HS-27A (cell line): ENCODE measurements at places on chromosomes 1 and 21.

- DNase-seq, result no peak
Measured at GRCh38 chr1:18700530-18700929, 69.9 kb downstream of the PAX7 start.

DNA sequence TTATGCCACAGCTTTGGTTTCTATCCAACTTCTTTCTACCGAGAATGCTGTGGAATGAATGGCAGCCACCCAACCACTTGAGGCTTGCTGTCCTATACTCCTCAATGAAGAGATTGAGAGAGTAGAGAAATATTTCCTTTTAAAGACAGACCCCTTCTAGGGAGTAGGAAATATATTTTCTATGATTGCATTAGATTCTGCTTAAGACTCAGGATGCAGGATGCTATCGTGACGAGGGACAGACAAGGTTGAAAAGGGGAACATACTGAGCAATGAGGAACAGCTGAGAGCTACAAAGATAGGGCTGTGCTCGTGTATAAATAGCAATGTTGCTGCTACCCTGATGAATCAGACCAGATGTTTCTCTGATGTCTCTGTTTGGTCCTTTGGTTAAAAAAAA lies 7.1 kb upstream of the RASAL2 start:
- no peak for DNase-seq

GRCh38 chr1:87530042-87530807 lies 201.5 kb downstream of the LMO4 start:
- no peak for DNase-seq

GRCh38 chr1:111489604-111490003 lies 13.8 kb downstream of the ADORA3 start:
- no peak for DNase-seq

DNA sequence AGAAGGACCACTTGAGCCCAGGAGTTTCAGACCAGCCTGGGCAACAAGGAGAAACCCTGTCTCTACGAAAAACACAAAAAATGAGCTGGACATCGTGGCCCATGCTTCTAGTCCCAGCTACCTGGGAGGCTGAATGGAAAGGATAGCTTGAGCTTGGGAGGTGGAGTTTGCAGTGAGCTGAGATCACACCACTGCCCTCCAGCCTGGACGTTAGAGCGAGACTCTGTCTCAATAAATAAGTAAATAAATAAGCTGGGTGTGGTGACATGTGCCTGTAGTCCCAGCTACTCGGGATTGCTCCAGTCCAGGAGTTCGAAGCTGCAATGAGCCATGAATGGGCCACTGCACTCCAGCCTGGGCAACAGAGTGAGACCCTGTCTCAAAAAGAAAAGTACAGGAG lies 3.6 kb downstream of the AKR1A1 start:
- DNase-seq, result no peak

GRCh38 chr1:43844114-43844513 lies 89.5 kb upstream of the ARTN start:
- no peak for DNase-seq

GRCh38 chr1:184215274-184215925 lies 163.9 kb downstream of the TSEN15 start:
- no peak for DNase-seq

DNA sequence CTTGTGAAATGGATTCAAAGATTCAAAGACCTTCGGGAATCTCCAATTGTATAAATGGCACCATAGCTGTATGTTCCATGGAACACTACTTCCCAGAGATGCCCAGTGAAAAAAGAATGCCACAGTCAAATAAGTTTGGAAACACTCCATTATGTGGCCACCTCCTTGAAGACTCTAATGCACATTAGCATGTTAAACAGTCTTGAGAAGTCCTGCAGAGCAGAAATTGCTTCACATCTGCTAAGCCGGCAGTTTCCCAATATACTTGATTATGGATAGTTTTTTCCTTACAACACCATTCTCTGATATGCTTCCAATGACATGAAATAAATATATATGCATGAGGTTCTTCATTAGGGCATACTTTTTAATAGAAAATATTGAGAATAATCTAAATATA lies 12.7 kb upstream of the SELE start:
- DNase-seq, result no peak

GRCh38 chr1:205066141-205066818 lies 18.0 kb downstream of the TMEM81 start:
- DNase-seq, result no peak

GRCh38 chr1:205287767-205288559 lies 33.6 kb downstream of the NUAK2 start:
- DNase-seq, result no peak

DNA sequence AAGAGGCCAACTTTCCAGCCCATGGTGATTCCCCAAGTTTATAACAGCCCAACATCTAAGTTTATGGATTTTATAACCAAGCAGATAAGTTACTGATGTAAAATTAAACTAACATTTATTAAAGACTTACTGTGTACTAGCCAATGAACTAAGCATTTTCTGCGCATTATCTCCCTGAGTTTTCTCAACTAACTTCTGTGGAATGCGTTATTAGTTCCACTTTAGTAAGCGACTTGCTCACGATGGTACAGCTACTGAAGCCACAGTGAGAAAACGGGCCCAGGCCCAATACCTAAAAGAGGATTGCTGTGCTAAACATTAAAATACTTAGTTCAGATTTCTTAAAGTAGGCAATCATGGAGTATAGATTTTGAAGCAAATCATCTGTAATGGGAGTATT lies 61.0 kb downstream of the ZBTB18 start:
- DNase-seq, result no peak

DNA sequence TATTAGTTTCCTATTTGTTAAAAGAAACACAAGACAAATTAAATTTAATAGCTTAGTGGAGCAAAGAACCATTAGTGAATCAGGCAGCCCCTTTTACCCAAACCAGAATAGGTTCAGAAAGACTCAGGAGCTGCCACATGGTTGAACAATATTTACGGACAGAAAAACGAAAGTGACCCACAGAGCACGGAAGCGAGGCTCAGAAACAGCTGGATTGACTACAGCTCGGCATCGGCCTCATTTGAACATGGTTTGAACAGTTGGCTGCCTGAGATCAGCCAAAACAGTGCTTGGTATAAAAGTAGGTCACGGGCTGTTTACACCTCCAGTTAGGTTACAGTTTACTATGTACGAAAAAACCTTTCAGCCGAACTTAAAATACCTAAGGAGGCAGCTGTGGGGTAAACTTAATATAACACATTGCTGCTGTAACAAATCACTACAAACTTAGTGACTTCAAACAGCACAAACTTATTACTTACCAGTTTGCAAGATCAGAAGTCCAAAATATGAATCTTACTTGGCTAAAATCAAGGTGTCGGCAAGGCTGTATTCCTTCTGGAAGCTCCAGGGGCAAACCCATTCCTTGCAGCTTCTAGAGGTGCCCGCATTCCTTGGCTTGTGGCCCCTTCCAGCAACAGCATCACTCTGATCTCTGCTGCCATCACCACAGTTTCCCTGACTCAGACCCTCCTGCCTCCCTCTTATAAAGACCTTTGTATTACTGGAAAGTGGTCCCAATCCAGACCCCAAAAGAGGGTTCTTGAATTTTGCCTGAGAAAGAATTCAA lies 11.8 kb downstream of the PADI4 start:
- no peak for DNase-seq
